ENCODE measurements at places on chromosomes 16 and 17. TPM values are rescaled to one million over a fixed set of nuclear protein-coding genes. Genes with fewer than 3 reads are reported as not detected.

HASPIN gene
- 0.09 TPM for polyA plus RNA-seq

MT1H gene
- polyA plus RNA-seq, result not detected

DNA sequence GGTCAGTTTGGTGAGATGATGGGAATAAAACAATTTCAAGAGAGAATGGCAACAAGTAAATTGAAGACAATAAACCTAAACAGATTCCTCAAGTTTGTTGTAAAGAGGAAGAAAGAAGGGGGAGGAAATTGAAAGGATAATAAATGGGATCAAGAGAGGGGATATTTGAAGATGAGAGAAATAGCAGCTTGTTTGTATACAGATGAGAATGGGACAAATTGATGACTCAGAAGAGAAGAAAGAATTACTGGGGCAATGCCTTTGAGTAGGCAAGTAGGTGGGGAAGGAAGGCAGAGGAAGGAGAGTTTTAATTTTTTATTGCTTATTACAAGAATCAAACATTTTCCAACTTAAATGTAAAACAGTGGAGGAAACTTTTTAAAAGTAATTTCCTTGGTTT is 98.3 kb downstream of the CHD9 start:
- no peak for DNase-seq

- no peak for DNase-seq
Observed at GRCh38 chr17:4436381-4436780, 2.6 kb downstream of the SPNS3 start.

DNA sequence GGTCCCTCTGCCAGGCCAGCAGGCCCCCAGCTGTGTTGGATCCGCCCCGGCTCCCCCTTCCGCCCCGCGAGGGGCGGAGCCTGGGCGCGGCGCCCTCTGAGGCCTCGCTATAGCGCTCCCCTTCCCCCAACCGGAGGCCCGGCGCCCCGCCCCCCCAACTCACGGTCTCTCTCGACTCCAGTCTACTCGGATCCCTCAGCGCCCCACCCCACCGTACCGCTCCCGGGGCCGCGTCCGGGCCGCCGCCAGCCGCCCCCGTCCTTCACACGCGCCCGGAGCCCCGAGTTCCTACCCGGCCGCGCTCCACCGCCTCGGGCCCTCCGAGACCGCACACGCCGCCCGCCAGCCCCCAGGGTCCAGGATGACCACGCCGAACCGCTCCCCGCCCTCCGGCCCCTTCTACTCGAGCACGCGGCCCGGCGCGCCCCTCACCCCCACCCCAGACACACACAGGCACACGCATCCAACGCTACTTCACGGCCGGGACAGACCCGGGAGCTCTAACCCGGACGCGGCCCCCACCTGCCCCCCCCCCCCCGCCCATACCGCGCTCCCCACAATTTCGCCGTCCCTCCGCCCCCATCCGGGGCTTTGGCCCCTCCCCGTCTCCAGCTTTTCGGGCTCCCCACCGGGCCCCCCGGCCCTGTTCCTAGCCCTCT is 1.4 kb downstream of the PHF23 start:
- peak; percentile 75 for DNase-seq

- no peak for DNase-seq
Observed at GRCh38 chr17:59366040-59366757, 34.7 kb downstream of the YPEL2 start.

- DNase-seq, result no peak
Observed at GRCh38 chr16:60651346-60651745, 1384.9 kb downstream of the CDH8 start.

CEMP1 gene
- polyA plus RNA-seq, result 3.3 TPM

- peak; percentile 72 for DNase-seq
Observed at GRCh38 chr17:32876417-32877163, at the start of gene MYO1D. Gene MYO1D (minus strand): TSS chr17:32877124. CDS start chr17:32876872, 252 bp downstream.

- DNase-seq, result no peak
Observed at GRCh38 chr16:78196502-78196901, 97.0 kb downstream of the WWOX start.

DNA sequence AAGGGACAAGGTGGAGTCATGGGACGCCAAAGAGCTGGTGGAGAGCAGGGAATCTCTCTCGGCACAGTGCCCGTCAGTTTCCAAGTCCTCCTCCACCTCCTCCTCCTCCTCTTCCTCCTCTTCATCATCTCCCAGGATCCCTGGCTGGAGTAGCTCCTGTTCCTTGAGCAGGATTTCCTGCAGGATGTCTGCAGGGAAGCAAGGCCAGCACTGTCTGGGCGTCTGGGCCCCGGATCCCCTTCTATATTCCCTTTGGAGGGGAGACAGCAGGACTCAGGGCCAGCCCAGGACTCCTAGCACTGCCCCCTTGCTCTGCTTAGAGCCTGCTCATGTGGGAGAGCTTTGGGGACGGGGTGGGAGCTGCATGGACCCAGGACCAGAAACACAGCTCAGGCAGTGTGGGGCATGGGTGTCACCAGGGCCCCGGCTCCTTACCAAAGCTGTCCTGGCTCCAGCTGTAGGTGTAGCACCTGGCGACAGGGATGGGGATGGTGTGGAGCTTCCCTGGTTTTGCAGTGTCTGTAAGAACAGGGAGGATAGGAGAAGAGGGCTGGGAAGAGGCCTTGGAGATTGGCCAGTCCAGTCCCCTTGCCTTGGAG is 21.3 kb upstream of the PIK3R6 start:
- DNase-seq, result no peak

- no peak for DNase-seq
Observed at GRCh38 chr17:61502292-61502691, 50.1 kb downstream of the TBX4 start.

TBC1D3D gene
- not detected for polyA plus RNA-seq

CLEC3A gene
- polyA plus RNA-seq, result not detected

DNA sequence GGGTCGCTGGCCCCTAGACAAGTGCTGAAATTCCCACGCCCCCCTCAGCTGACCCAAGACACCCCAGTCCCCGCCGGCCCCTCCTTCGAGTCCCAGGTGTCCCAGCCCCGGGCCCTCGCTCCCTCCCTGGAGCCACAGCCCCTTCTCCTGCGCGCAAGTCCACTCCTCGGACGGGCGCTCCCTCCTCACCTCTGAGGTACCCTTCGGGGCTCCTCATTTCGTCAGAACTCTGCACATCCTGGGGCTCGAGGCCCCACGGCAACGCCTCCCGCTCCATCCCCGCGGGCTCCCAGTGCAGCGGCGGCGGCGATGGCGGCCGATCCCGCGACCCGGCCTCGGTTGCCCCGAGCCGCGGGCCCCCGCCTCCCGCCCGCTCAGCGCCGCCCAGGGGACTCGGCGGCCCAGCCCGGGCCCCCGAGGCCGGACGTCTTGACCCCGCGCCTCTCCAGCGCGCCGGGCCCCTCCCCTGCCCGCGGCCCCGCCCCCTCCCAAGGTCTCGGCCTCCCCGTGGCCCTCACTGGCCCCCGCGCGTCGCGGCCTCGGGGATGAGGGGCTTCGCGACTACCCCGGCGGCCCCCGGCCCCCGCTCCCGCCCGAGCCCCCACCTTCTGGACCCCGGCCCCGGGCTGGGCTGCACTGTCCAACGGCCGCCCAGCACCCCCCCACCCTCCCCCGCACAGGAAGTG is at the start of gene ZNF768:
ZNF768 (minus strand) TSS at position 430 of the 686 bp plus-strand sequence; CDS start at position 277, 153 bp downstream.
- no peak for DNase-seq

ZFPM1 gene
- 0.71 TPM for polyA plus RNA-seq

OR4D1 gene
- 1.7 TPM for polyA plus RNA-seq

DNA sequence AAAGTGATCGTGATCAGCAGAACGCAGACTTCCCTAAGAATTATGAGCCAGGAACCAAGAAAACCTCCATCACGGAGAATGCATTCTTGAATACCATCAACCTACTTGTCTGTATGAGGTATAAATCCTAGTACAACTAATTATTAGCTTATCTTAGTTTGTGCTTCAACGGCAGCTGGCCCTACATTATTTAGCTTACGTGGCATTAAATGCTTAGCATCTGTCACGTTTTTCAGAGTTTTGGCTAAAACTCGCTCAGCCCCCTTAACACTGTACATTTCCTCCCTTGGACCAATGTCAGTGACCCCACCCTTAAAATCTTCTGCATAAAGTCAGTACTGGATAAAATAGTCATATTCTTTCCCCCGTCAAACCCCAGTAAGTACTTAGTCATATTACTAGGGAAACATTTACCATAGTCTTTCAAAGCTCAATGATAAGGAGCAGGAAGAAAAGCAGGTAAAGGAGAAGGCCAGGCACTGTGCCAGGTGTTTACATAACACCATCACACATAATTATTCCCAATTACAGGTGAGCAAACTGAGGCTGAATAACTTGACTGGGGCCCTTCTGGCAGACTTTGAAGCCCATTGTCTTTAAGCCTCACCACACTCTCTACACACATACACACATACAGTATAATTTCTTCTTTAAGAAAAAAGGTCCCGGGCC is 16.6 kb upstream of the TXNDC11 start:
- DNase-seq, result no peak

GRCh38 chr16:57627184-57627871 is 1.1 kb upstream of the ADGRG1 start:
- no peak for DNase-seq

DNA sequence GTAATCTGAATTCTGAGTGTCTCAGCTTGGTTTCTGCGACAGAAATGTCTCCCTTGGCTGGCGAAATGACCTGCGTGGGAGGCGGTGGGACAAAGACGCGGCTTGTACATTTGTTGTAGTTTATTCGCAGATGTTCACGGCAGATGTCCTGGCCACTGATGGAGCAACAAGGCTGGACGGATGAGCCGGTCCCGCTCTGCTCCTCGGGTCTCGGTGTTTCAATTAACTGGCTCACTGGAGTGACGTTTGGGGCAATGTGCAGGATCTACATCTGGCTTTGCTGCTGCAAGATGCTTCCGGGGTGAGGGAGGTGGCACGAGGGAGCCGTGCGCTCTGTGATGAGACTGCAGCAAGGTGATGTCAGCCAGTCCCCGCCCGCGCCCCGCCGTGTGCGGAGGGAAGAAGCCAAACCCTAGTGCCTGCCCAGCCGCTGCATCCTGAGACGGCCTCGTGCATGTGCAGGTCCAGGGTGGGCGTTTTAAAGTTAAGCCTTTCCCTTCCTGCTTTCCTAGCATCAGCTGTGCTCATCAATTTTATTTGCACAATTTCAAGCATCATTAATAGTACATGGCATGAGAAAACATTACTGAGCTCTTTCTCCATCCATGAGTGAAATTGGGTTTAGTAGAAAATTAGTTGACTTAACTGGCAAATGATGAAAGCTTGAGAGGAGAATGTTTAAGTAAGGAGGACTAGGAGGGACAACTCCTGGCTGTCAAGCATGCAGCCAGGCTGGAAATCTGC is 44.4 kb downstream of the MGAT5B start:
- no peak for DNase-seq

DNA sequence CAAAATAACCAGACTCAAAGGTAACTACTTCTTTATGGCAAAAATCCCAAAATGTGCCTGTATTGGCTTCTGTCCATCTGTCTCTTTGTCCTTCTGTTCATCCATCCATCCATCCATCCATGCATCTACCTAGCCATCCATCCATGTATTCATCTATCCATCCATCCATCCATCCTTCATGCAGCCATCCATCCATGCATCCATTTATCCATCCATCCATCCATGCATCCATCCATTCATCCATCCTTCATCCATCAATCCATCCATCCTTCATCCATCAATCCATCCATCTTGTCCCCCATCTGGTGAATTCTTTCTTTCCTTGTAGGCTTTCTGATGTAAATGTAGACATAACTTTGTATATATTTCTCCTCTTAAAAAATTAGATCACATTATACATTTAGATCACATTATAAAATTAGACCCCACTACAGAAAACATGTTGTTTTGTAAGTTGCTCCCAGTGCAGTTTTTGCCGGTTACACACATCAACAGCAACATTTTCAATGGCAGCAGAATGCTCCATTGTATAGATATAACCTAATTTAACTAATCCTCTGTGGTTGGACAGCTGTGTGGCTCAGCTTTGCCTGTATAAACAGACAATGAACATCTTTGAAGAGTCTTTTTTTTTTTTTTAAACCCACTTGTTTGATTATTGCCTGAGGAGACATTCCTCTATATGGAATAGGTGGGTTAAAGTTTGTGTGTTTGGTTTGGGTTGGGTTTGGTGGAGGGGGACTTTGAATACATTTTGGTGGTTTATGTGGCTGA is 72.0 kb downstream of the MSI2 start:
- DNase-seq, result no peak

GRCh38 chr16:69905171-69905555 is 46.0 kb upstream of the CLEC18A start:
- no peak for DNase-seq

ZNF688 gene
- 28.5 TPM for polyA plus RNA-seq

- DNase-seq, result peak; percentile 42
Observed at GRCh38 chr17:45410144-45411091, 22.3 kb downstream of the ARHGAP27 start.

SLFN12 gene
- 2.5 TPM for polyA plus RNA-seq

- DNase-seq, result no peak
Observed at GRCh38 chr16:986925-987582, 5.5 kb downstream of the SOX8 start.

GRCh38 chr16:27549464-27549745 is 308 bp downstream of the GTF3C1 start:
- DNase-seq, result no peak

HS3ST4 gene
- not detected for polyA plus RNA-seq

MSLN gene
- not detected for polyA plus RNA-seq

All from CD8-positive, alpha-beta memory T cell (primary cell).